ENCODE measurements at places on chromosomes 1 and 21.

- no peak for DNase-seq
Observed at GRCh38 chr1:79827446-79827845, 820.9 kb upstream of the ADGRL4 start.

DNA sequence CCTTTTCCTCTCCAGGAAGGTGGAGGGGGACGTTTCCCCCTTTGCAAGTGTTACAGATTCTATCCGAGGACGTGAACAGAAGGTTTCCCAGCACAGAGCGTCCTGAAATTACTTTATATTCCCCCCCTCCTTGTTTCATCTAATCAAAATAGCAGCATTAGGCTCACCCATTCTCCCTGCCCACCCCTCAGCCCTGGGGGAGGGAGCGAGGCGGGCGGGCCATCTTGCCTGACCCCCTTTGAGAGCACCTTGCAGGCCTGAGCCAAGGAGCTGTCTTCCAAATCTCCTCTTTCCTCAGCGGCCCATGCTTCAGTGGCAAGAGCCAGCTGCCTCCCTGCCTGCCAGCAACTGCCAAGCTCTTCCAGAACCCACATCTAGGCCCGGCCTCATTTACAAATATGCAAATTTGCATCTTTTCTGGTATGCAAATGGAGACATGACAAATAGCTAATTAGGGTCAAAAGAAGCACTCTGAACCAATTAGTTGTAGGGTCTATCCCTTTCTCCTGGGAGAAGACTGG lies 69.1 kb upstream of the POU3F1 start:
- DNase-seq, result no peak

GRCh38 chr1:229579059-229579673 lies 20.7 kb upstream of the ABCB10 start:
- DNase-seq, result peak; percentile 77

DNA sequence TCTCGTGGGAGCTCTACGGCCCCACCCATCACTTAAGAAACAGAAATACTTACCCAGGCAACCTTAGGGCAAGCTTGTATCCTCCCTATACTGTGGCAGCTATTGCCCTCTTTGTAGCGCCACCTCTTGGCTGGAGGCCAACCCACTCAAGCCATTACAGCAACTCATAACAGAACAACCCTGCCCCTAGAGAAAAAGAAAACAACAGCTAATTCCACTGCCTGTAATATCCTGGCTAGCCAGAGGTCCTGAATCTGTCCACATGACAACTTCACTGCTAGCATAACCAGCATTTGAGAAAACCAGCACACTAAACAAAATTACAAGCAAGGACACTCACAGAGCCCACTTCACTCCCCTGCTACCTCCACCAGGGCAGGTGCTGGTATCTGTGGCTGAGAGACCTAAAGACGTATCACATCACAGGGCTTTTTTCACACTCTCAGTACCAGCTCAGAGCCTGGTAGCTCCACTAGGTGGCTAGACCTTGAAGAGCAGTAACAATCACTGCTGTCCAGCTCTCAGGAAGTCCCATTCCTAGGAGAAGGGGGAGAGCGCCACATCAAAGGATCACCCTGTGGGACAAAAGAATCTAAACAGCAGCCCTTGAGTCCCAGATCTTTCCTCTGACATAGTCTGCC lies 14.5 kb upstream of the MX1 start:
- no peak for DNase-seq

DNA sequence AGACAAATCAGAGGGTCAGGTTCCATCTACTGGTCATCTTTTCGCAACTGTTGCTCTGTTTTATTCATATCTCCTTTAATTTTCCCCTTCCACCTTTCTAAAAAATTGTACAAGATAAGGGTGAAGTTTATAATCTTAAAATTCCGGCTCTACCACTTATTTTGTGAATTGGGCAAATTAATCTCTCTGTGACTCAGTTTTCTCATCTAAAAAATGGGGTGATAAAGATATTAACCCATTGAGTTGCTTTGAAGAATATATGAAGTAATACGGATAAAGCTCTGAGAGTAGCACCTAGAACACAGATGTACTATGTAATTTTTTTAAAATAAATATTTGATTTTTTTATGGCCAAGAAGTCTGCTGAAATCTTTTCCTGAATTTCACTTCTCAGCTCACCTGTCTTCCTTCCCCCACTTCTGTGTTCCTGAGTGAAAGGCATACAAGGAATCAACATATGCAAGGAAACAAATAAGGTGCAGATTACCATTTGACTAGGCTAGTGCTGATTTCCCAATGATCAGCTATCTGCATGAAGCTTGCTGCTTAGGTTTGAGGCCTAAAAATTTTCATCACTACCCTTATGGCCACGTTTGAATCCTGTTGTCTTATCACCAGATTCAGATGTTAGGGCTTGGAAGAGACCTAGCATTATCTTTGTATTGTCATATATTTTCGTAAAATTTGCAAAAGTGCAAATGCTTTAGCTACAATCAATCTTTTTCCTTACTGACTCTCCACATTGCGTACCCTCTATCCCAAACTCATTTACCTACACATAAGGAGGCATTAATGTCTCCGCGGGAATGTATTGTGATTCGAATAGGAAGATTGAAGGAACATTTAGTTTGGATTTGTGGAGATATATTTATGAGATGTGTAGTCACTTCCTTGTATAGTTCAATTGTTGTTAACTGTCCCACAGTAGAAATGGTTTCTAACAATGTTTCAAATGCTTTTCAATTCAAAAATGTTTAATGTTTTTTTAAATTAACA lies 718.3 kb upstream of the PTBP2 start:
- no peak for DNase-seq

- no peak for DNase-seq
Observed at GRCh38 chr1:2061065-2061778, 11.0 kb downstream of the PRKCZ start.

DNA sequence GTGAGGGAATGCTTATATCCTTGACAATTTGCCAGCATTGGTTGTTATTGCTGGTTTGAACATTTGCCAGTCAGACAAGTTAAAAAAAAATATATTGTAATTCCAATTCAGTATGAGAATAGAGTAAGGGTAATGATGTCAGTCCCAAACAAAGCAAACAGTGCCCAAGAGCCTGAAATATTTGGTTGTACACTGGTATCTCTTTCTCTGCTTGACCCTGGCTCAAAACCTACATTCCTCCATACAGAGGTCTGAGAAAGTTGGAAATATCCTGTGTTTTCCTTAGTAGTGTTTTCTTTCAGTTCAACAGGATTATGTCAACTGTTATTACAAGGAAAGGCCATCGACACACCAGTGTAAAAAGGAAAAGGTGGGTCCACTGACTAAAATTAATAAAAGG lies 145.6 kb downstream of the MRPL39 start:
- DNase-seq, result no peak

DNA sequence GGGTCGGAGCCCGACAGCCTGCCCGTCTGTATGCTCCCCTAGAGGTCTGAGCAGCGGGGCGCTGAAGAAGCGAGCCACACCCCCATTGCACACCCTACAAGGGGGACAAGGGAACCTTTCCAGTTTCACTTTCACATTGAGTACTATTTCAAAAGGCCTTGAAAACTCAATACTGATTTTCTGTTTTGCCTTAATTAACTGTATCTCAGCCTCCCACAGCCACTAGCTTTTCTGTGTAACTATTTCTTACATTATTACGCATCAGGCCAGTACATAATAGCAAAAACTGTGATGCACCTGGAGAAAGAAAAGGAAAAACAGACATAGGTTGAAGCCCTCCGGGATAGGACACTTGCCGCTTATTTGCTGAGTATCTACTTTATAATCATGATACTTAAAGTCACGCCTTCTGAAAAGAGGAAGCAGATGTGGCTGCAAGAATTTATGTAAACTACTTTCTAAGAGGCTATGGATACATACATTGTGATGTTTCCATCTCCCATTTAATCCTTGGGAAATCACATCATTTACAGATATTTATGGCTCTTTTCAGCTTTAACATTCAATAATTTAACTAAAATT lies 1719.5 kb downstream of the MRPL39 start:
- no peak for DNase-seq

GRCh38 chr1:45272913-45273371 lies 53.8 kb upstream of the HPDL start:
- DNase-seq, result no peak

GRCh38 chr1:30906631-30907441 lies 1.7 kb downstream of the SDC3 start:
- DNase-seq, result peak; percentile 42

GRCh38 chr1:198773030-198773429 lies 134.2 kb downstream of the PTPRC start:
- DNase-seq, result no peak

DNA sequence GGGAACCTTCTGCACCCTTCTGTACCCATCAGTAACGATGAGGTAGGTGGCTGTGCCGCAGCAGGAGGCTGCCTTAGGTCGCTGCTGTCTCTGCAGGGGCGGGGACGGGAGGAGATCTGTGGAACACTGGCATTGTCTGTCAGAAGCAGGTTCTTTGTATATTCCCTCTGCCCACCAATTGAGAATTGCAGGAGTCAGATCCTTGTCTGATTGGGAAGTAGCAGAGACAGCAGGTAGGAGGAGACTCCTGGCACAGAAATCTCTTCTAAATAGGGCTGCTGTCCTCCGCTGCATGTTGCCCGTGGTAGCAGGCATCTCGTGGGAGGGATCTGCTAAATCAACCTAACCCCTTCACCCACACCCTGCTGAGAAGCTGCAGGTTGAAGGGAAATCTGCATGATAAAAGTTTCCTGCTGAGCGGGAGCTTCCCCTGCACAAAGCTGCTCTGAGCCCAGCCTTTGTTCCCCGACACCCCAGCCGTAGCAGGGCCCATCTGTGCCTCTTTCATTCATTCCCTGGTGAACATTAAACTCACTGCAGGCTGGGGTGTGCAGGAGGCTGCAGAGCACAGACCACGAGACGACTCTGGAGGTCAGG lies 15.9 kb downstream of the SARS1 start:
- DNase-seq, result no peak

GRCh38 chr1:12244078-12244477 lies 14.2 kb downstream of the VPS13D start:
- no peak for DNase-seq

- DNase-seq, result no peak
Observed at GRCh38 chr1:226965581-226966440, 25.7 kb downstream of the COQ8A start.

GRCh38 chr1:197327776-197328364 lies 59.8 kb downstream of the CRB1 start:
- no peak for DNase-seq

- DNase-seq, result no peak
Observed at GRCh38 chr21:26686278-26686677, 113.2 kb upstream of the CYYR1 start.

DNA sequence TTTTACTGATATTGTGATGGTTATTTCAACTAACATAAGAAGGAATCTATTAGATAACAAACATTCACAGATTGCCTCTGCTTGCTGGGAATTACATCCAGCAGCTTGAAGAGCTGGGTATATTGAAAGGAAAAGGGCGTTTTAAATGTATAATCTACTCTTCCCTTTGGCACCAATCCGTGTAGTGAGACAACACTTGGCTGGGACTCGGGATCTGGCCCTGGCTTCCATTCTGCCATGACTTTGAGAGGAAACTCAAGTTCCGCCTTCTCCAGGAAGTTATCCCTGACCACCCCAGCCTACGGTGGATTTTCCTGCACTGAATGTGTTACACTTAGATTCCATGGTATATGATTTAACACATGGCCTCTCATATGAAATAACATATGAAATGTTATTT lies 86.9 kb upstream of the UBE2U start:
- no peak for DNase-seq

DNA sequence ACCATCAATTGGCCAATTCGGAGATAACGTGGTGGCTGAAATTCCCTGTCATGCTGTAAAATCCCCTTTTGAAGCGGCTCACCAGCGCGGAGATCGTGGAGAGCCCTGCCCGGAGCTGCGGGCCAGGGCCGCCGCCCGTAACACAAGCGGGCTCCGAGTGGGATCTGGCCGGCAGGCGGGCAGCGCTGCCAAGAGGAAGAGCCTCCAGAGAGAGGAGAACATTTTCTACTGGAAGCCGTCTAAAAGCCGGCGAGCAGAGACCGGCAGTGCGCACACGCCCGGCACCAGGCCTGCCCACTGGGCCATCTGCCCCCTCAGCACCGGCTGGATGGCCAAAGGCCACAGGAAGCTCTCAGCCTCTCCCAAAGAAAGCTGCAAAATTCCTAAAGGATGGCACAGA lies 15.5 kb downstream of the SSBP3 start:
- DNase-seq, result peak; percentile 49

- DNase-seq, result no peak
Observed at GRCh38 chr1:210621712-210622111, 293.0 kb downstream of the HHAT start.

DNA sequence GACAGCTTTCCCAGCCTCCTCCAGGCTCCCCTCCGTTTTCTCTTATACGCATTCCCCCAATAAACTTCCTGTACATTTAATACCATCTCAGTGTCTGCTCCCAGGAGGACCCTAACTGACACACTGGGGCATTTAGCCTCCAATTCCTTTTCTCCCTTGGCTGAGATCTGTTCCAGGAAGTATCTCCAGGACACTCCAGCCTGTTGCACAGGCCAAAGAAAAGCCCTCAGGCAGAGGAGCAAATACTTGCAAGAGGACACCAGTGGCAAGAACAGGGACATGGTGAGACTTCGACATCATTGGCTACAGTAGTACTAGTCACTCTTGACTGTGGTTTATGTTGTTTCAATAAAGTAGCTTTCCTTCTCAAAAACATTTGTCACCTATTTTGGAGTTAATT lies 4.7 kb upstream of the SYNJ1 start:
- no peak for DNase-seq

DNA sequence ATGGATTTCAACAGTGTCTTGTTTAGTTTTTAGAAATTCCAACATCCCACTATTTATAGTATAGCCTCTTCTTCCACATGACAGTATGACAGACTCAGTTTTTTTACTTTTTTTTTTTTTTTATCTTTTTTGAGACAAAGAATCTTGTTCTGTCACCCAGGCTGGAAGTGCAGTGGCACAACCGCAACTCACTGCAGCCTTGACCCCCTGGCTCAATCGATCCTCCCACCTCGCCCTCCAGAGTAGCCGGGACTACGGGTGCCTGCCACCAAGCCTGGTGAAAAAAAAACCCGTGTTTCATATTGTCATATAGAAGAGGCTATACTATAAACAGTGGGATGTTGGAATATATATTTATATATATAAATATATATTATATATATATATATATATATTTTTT lies 1.2 kb upstream of the DR1 start:
- no peak for DNase-seq

DNA sequence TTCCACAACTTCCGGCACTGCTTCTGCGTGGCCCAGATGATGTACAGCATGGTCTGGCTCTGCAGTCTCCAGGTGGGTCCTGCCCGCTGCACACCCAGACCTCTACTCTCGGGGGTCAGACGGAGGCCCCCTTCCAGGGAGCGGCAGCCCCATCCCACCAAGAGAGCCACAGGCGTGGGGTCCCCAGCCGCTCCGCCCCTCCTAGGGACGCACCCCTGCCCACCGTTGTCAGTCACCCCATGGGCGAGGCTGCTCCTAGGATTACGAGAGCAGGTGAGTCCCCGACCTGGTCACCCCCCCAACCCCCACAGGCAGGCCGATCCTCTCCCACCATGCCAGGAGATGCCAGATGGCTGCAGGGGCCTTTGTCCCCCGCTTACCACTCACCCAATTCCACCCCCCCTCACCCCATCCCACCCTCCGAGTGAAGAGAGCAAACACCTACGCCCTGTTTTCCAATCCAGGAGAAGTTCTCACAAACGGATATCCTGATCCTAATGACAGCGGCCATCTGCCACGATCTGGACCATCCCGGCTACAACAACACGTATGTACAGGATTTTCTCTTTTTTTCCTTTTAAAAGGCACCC lies 107.0 kb downstream of the PDE9A start:
- no peak for DNase-seq

- no peak for DNase-seq
Observed at GRCh38 chr1:15883326-15883725, 35.8 kb downstream of the SPEN start.
